ENCODE measurements at places on chromosomes 16 and 17.

GRCh38 chr17:42456223-42457106 is 2.2 kb upstream of the ATP6V0A1 start:
- H3K36me3 ChIP-seq: no peaks in the 10 kb centered on the region
- peaks cover 48% of the 10 kb centered on the region for H3K27me3 ChIP-seq
- peak overlapping the region; percentile 53 for H3K4me3 ChIP-seq
- DNase-seq: no peak
- peak overlapping the region; percentile 60 for H3K27ac ChIP-seq

DNA sequence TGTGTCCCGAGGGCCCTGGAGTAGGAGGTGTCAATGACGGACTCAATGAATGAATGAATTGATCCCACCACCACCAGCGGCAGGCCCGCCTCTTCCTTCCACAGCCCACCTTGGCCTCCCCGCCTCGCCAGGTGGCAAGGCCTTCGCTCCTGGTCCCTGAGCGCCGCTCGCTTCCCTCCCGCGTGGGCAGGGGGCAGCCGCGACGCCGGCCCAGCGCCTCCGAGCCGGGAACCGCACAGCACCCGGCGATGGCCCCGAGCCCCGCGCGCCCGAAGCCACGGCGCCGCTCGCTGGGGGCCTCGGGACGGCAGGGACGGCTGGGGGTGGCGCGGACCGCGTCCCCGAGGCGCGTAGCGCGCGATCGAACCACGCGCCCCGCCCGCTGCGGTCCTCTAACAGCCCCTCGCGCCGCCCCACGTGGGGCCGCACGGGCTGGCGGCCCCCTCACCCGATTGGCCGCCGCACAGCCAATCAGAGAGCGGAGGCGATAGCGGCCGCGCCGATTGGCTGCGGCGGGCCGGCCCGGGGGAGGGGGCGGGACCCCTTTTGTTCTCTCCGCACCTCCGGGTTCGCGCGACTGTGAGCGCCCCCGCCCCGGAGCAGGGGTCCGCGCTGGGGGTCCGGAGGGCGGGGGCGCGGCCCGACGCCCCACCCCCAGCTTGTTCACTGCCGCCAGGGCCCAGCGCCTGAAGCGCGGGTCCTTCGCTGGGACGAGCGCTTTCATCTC is 31.4 kb downstream of the ACTG1 start:
- no peak overlapping the region for H3K27ac ChIP-seq
- H3K27me3 ChIP-seq: peaks cover 30% of the 10 kb centered on the region
- DNase-seq: peak; percentile 57
- H3K36me3 ChIP-seq: no peaks in the 10 kb centered on the region
- peak overlapping the region; percentile 64 for H3K4me3 ChIP-seq
- H3K4me1 ChIP-seq: peaks cover 6% of the 10 kb centered on the region

DNA sequence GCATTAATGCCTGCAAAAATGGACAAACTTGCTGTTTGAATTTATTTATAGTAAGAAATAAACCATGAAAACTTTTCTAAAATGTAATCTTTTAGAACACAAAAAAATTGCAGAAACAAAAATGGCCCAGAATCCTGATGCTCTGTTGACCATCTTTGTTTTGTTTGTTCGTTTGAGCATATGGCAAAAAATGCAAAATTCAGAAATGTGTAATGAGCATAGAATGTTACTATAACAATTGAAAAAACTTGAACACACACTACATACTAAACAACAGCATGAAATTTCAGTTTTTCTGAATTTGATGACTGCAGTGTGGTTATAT is 1.1 kb upstream of the KPNA2 start:
- peaks cover 29% of the 10 kb centered on the region for H3K36me3 ChIP-seq
- no peak overlapping the region for H3K27ac ChIP-seq
- peaks cover 17% of the 10 kb centered on the region for H3K4me1 ChIP-seq
- no peak overlapping the region for H3K4me3 ChIP-seq
- peaks cover 2% of the 10 kb centered on the region for H3K27me3 ChIP-seq

- H3K4me3 ChIP-seq: no peak overlapping the region
- H3K36me3 ChIP-seq: no peaks in the 10 kb centered on the region
- DNase-seq: no peak
- no peaks in the 10 kb centered on the region for H3K27me3 ChIP-seq
- no peak overlapping the region for H3K27ac ChIP-seq
These were observed 104.5 kb downstream of the RBFOX3 start for GRCh38 chr17:79506150-79506870.

- H3K27me3 ChIP-seq: no peaks in the 10 kb centered on the region
- no peak overlapping the region for H3K4me3 ChIP-seq
- no peak overlapping the region for H3K27ac ChIP-seq
- H3K36me3 ChIP-seq: no peaks in the 10 kb centered on the region
These were observed 251.7 kb upstream of the IRX3 start for GRCh38 chr16:54538276-54538675.

DNA sequence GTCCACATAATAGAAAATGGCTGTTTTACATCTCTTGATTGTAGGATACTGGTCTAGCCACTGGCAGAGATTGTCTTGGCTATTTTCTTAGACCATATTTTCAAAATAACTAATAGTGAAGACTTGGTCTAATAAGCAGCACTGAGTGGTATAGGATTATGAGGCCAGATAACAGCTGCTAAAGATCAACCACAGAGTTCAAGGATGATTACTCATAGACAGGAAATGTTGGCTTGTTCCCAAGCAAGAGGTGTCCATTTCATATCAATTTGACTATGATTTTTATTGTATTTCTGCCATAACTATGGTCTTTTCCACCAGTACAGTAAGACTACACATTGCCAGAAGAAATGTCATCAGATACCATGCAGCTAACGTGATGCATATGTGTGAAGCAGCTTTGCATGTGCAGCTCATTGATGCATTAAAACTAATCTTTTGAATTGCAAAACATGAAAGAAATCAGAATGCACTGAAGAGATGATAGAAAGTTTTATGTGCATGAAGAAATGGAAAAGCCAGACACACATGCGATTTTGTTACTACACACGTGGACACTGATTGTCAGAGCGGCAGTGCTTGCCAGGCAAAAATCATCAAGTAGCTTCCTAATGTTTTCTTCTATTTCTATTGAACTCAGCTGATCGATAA is 693.3 kb downstream of the CDH11 start:
- H3K36me3 ChIP-seq: no peaks in the 10 kb centered on the region
- H3K27me3 ChIP-seq: no peaks in the 10 kb centered on the region
- DNase-seq: no peak
- no peak overlapping the region for H3K4me3 ChIP-seq

DNA sequence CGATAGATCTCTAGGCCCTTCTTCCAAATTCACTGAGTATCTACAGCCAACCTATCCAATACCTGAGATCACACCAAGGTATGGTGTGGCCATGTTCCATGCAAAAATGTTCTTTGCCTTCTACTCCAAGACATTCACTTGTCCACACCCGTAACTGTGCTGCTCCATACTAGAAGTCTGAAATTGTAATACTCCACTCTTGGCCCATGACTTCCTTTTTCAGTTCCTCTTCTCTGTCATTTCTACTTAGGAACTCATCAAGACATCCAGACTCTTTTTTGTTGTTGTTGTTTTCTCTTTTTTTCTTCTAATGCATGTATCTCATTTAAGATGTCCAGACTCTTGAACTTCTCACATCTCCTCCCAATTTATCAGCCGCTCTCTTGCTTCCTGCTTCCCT is 42.5 kb upstream of the KSR1 start:
- no peak for DNase-seq
- no peak overlapping the region for H3K4me3 ChIP-seq
- H3K27me3 ChIP-seq: peaks cover 3% of the 10 kb centered on the region
- no peaks in the 10 kb centered on the region for H3K4me1 ChIP-seq
- no peak overlapping the region for H3K27ac ChIP-seq

DNA sequence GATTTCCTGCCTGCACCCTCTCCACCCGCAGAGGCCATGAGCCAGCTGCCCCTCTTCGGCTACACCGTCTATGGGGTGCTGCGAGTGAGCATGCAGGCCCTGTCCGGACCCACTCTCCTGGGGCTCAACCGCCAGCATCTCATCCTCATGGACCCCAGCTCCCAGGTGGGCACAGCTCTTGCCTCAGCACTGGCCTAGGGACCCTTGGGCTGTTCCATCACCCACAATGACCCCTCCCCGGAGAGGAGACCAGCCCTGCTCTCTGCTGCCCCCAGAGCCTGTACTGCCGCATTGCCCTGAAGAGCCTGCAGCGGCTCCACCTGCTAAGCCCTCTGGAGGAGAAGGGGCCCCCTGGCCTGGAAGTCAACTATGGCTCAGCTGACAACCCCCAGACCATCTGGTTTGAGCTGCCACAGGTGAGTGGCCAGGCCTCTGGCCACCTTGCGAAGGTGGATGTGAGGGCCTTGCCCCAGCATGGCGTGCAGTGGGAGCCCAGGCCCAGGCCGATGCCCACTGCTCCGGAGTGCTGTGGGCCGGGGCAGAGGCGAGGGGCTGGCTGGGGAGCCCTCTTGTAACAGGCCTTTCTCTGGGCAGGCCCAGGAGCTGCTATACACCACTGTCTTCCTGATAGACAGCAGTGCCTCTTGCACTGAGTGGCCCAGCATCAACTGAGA is 7.3 kb upstream of the SMIM5 start:
- no peaks in the 10 kb centered on the region for H3K27me3 ChIP-seq
- no peak overlapping the region for H3K4me3 ChIP-seq
- H3K36me3 ChIP-seq: no peaks in the 10 kb centered on the region

DNA sequence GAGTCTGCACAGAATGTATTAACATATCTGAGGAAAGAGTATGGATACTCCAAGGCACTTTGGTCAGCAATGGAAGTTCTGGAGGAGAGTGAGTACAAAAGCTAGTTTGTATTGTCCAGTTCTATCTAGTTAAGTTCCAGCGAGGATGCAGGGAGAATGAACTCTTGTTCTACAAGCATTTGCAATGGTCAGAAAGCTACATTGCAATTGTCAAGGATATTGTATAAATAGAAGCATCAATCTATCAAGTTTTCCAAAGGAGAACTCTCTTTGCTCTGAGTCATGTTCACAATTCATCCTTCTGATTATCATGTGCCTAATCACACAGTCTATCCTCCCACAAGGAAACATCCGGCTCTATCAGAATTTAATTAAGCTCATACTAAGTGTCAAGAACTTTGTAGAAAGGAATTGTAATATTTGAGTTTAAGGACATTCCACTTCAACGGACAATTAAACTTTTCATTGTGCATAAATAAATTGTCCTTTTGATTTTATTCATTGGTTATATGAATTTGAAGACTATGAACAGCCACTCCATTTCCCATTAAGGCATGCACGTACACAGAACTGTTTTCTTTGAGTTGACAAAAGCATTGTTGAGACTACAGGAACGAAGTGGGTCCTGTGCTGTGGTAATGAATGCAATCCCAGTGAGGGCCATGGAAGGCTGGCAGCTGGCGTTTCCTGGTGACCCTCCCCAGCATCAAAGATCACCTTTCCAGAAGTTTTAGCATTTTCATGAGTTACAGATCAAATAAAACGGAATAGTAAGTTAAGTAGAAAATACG is 973.5 kb upstream of the GOT2 start:
- H3K27me3 ChIP-seq: no peaks in the 10 kb centered on the region
- H3K36me3 ChIP-seq: no peaks in the 10 kb centered on the region
- no peak for DNase-seq
- no peak overlapping the region for H3K4me3 ChIP-seq
- no peaks in the 10 kb centered on the region for H3K4me1 ChIP-seq

- no peak overlapping the region for H3K27ac ChIP-seq
- no peak for DNase-seq
- H3K36me3 ChIP-seq: peaks cover 31% of the 10 kb centered on the region
- H3K27me3 ChIP-seq: no peaks in the 10 kb centered on the region
- H3K4me3 ChIP-seq: no peak overlapping the region
These were observed 2.8 kb downstream of the ELOB start for GRCh38 chr16:2774161-2774891.

GRCh38 chr17:73773702-73774101 is 129.5 kb upstream of the SDK2 start:
- no peaks in the 10 kb centered on the region for H3K27me3 ChIP-seq
- no peak overlapping the region for H3K27ac ChIP-seq
- H3K4me1 ChIP-seq: no peaks in the 10 kb centered on the region
- no peak overlapping the region for H3K4me3 ChIP-seq

DNA sequence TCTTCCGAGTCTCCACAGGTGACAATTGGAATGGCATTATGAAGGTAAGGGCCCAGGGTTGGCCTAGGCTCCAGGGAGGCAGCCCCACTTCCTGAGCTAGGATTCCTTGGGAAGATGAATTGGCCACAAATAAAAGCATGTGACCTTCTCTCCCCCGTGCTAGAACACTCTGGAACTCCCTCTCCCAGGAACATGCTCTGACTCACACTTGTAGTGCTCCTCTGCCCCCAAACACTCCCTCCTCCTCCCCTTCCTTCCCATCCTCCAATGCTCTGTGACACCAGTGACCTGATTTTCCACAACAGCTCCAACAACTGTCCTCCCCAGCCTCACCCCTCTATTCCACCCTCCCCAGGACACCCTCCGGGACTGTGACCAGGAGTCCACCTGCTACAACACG is 16.4 kb upstream of the ABCC3 start:
- H3K27me3 ChIP-seq: peaks cover 12% of the 10 kb centered on the region
- no peak overlapping the region for H3K4me3 ChIP-seq
- no peaks in the 10 kb centered on the region for H3K36me3 ChIP-seq
- H3K4me1 ChIP-seq: peaks cover 6% of the 10 kb centered on the region
- DNase-seq: no peak
- no peak overlapping the region for H3K27ac ChIP-seq

Data from T-helper 2 cell treated with Interferon-gamma antibody and Interleukin-4, amounts not matched to agents 5 μg/mL and 100 μg/mL, for 36 hours (primary cell).